Mammary epithelial cell (primary cell): ENCODE measurements at places on chromosomes 2 and 18.

- peak; percentile 89 for DNase-seq
Measured at GRCh38 chr2:9178904-9179571, 27.6 kb upstream of the ASAP2 start.

DNA sequence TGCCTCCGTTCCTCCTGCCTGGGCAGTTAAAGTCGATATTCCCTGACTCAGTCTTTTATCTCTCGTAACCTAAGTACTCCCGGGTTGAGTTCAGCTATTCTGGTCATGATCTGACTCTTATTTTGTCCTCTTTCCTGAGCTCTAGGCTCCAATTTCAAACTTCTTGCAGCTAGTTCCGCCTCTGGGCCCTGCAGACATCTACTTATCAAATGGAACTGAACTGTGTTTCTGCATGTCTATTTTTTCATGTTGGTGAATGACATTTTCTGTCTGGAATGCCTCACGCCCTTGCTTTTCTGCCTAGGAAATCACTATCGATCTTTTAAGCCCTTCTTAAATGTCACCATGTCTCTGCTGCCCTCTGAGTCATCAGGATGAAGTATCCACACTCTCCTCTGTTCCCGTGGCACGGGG is 101.5 kb downstream of the VAPA start:
- DNase-seq, result peak; percentile 21

GRCh38 chr2:101040761-101041160 is 38.7 kb downstream of the RPL31 start:
- DNase-seq, result no peak

DNA sequence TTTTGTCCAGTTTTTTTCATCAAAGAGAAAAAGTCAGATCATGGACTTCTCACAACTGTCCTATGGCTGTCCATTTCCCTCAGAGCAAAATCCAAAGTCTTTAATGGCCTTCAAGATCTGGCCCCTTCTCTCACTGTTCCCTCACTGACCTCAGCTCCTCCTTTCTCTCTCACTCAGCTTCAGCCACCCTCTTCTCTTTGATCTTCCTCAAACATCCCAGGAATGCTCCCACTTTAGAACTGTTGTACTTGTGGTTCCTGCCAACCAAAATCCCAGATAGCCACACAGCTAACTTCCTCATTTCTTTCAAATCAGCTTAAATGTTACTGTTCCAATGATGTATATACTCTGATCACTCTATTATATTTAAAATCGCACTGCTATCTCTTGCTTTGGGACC is 82.9 kb downstream of the NUP35 start:
- DNase-seq, result no peak

GRCh38 chr2:64629329-64629781 is 24.4 kb downstream of the SERTAD2 start:
- DNase-seq, result no peak

DNA sequence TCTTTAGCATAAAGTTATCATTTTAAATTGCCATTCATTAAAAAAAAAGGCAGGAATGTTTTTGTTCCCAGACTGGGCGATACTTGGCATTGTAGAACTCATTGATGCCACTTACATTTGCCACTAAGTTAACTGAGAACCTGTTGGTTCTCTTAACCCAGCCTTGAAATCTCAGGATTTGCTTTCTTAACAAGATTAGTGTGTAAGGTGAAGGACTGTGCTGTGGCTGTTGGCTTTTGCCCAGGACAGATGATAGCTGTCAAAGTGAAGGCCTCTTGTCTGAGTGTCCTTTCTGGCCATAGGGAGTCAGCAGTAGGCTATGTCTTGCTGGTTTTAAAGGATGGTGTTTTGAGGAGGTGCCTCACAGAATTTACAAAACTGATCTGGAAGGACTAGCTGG is 2.6 kb downstream of the DPYSL5 start:
- DNase-seq, result no peak

- no peak for DNase-seq
Measured at GRCh38 chr18:44880170-44880569, 199.5 kb downstream of the SETBP1 start.

DNA sequence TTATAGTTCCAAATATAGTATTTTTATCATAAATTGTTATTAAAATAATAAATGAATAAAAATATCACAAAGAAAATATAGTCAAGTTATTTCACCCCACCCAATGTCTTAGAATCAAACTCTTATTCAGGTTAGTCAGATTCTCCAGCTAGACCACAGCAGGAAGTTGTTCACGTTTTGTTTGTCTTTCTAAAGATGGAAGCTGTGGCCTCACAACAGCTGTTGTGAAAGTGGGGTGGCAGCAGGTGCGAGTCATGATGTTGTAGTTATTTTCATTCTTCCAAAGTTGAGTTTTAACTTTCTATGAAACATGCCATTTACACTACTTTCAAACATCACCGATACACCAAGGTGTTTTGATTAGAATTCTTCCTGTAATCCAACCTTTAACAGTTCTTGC is 272.9 kb downstream of the SLC8A1 start:
- DNase-seq, result peak; percentile 39

DNA sequence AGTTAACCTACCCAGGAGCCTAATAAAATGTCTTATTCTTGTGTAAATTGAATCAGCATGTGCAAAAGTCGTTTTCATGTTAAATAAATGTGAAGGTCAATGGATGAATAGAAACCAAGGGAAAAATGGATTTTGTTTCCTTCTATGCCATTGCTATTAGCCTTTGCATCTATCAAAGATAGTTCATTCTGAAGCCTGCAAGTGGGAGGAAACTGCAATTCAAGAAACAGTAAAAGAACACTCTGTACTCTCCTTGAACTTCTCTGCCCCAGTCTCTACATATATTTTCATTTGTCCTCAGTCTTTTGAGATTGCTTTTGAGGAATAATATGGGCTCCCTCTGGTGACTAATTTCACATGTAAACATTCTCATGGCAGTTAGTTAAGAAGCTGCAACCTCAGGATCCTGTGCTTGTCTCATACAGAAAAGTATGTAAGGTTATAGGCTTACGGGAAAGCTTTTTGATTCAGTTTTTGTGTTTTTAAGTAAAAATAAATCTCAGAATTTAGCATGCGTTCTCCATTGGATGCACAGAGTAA is 1590.0 kb upstream of the LRRTM1 start:
- DNase-seq, result no peak

GRCh38 chr2:149145314-149146295 is 107.1 kb downstream of the LYPD6B start:
- DNase-seq, result no peak

DNA sequence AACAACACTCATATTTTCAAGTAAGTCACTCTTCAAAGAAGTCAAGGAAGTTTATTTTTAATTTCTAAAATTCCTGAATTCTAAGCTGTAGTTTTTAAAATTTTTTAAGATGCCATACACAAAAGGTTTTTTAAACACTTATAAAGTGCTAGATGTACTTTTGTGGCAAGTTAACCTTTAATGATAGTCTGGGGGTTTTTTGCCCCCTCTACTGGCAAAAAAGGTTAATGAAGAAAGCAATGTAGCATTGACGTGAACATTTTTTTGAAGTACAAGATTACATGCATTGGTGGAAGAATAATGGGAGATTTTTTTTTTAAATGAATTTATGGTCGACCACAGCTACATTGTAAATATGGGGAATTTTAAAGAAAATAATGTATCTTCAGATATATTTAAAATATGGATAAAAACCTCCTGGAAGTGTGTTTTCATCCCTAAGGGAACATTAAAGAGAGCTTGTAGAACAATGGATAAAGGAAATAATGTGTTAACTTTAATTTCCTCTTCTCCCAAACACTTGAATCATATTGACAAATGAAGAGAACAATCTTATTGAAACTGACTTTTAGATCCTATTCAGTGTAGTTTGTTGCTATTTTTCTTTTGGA is 12.6 kb downstream of the ITPRID2 start:
- DNase-seq, result no peak

- no peak for DNase-seq
Measured at GRCh38 chr2:96907115-96908041, 37.5 kb upstream of the SEMA4C start.

DNA sequence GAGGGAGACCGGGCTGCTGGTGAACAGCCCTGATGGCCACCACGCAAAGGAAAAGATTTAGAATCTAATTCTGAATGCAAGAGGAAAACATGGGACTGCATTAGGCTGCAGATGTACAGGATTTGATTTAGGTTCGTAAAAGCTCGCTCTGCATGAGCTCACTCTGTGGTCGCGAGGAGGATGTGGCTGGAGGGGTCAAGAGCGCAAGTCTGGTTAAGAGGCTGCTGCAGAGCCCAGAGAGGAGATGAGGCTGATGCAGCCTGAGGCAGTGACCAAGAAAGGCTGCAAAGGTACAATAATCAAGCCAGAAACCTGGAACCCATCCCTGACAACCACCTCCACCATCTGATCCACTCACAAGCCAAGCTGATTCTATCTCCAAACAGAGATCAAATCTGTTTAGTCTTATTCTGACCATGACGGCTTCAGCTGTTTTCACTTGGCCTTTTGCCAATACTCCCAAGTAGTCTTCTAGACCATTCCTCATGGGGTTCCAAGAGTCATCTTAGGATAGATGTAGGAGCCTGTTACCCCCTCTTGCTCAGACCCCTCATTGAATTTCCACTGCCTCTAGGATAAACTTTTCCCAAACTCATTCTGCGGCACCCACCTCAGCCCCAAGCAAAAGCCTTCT is 58.9 kb upstream of the ARL4C start:
- DNase-seq, result no peak

DNA sequence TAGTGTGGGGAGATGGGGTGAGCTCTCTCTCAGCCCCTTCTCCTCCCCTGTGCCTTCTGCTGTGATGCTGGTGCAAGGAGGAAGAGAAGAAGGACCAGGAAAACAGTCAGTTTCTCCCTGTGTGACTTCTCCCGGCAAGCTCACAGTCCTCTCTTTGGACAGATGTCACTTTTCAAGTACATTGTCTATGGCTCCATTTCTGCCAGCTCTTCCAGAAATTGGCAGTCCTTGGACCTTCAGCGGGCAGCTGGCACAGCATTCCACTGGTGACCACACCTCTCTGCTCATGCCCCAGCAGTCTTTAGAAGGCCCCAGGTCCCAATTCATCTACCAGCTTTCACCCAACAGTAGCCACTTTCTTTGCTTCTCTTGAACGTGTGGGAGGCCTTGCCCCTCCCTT is 63.9 kb downstream of the AOX1 start:
- DNase-seq, result no peak

- DNase-seq, result peak; percentile 46
Measured at GRCh38 chr2:37877457-37878315, 47.4 kb upstream of the RMDN2 start.

DNA sequence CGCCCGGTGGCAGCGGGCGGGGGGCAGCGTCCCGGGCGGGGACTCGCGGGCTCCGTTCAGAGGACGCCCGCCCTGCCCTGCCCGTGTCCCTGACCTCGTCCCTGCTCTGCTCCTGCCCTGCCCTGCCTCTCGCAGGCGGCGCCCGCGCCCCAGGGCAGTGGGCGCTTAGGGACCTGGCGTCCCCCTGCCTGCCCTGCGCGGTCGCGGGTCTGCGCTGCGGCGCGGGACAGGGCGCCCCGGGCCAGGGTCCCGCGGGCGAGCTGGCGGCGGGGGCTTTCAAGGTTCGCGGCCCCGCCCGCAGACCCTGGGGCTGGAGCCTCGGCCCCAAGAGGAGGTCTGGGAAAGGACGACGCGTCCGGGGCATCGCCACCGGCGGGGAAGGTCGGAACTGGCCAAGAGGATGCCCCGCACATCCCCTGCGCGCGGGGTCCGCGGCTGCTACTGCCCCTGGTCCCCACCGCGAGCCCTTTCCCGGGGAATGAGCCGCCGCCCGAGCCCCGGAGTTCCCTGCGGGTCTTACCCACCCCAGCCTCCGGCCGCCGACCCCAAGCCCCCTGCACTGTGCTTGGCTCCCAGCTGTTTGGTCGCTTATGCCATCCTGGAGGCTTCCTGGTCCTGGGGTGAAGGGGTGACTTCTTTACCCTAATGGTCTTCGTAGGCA is 679 bp downstream of the RNF144A start:
- DNase-seq, result no peak

- DNase-seq, result no peak
Measured at GRCh38 chr2:96470636-96471035, 34.5 kb downstream of the NEURL3 start.

DNA sequence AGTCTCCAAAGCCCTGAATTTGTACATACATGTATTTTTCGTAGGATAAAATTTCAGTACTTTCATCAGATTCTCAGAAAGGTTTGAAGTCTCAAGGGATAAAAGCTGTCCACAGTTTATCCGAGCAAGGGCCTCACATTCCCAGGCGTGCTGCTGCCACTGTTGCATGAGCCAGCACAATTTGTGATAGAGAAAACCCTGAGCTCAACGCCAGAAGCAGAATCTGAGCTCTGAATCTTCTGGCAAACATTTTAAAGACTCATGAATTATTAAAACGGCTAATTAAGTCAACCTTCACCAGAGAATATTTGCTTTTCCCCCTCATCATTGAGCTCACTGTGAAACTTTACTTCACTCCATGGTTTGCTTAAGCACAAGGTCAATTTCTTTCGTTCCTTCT is 38.5 kb upstream of the STPG4 start:
- DNase-seq, result no peak

DNA sequence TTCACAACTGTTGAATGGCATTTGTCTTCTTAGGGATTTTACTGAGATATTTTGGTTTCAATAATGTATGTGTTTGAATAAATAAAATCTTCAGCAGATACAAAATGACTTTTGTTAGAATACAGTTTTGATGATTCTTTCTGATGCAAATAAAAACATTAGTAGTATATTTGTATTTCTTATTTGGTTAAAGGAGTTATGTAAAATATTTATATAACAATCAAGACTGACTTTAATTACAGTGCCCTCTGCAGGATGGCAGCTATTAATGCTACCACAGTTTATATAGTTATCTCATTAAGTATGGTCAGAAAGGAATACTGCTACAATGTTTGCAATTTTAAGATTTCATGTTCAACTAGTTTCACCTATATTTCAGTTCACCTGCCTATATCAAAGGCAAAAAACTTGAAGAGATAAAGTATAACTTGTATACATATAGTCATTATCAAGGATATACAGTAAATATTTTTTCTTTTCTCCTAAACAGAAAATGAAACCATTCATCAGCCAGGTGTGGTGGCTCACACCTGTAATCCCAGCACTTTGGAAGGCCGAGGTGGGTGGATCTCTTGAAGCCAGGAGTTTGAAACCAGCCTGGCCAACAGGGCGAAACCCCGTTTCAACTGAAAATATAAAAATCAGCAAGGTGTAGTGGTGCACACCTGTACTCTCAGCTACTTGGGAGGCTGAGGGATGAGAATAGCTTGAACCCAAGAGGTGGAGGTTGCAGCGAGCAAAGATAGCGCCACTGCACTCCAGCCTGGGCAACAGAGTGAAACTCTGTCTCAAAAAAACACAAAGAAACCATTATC is 19.8 kb downstream of the ARL5A start:
- DNase-seq, result no peak

DNA sequence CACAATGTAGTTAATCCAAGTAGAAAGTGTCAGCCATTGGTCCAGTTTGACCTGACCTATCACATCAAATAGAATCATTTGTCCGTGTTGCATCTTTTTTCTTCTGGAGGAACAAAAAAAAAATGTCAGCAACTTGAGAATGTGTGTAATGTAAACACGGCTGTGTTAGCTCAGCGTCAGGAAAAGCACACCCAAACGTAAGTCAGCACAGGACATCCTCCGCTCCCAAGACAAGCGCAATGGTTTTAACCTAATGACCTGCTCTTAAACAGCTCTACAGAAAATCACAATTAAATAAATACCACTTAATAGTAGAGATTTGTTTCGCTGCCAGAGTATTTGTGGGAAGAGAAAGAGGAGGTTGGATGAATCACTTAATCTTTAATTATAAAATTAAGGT is 59.4 kb downstream of the OSR1 start:
- peak; percentile 4 for DNase-seq

- DNase-seq, result peak; percentile 80
Measured at GRCh38 chr2:37614061-37614738, 57.2 kb downstream of the CDC42EP3 start.
